ENCODE measurements at places on chromosomes 5 and 9.

DNA sequence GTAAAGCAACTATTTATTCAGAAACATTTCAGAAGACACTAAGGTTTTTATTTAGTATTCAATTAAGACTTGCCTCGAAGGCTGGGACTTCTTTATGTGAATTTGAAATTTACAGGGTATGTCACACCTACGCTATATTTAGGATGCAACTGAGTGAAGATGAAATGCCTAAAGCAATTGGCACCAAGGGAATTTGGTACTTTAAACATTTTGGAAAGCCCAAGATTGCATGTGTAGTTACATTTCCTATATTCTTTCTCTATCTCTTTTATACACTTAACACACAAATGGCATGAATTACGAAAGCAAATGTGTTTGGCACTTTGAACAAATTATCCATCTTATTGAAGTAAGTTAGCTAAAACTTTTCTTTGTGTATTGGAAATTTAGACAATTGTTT, 633.3 kb downstream of the PDE4D start:
- ATAC-seq, result no peak

DNA sequence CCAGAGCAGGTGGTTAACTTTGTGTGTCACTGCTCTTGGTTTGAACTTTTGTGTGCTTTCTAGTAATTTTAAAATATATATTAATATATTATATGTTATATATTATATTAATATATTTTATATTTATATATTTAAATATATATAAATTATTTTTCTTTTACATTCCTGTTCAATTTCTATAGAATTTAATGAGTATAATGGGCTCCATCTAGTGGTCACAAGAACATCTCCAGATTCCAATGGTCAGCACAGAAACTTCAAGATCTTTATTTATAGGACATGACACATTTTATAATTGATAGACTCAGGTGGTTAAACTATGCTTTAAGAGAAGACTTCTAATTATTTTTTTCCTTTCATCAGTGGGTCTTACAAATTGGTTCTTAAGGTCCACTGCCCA, 39.1 kb downstream of the COL23A1 start:
- no peak for ATAC-seq

GRCh38 chr5:1137567-1138444, 25.9 kb upstream of the SLC12A7 start:
- no peak for ATAC-seq

GRCh38 chr9:13688223-13688989, 408.9 kb upstream of the MPDZ start:
- no peak for ATAC-seq

DNA sequence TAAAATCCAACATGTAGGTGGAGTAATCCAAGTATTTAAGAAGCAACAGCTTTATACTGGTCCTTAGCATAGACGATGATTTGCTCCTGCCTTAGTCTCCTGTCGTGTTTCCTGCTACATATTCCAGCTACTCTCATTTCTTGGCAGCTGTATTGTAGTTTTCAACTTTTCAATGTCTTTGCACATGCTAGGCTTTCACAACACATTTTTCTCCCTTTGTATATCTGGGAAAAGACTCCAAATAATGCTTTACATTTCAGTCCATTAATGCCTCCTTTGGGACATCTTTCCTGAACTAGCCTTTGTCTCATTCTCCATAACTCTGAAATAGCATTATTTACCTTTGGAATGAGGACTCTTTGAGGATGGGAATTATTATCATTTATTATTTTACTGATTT, 508.0 kb downstream of the PTPRD start:
- no peak for ATAC-seq

DNA sequence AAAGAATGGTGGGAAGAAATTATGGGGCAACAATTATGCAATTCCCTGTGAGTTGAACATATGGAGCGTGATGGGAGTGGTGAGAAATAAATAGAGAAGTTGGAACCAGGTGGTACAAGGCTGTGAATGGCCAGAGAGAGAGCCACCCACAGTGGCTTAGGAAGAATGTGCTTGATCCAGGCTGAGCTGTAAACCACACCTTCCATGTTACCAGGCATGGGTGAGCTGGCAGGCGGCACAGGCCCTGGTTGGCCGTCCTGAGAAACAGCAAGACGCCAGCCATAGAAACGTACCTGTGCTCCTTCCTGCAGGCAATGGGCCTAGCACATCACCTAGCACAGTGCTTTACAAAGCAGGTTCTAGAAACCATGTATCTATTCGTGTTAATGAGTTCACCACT, 74.3 kb downstream of the EPB41L4B start:
- no peak for ATAC-seq

DNA sequence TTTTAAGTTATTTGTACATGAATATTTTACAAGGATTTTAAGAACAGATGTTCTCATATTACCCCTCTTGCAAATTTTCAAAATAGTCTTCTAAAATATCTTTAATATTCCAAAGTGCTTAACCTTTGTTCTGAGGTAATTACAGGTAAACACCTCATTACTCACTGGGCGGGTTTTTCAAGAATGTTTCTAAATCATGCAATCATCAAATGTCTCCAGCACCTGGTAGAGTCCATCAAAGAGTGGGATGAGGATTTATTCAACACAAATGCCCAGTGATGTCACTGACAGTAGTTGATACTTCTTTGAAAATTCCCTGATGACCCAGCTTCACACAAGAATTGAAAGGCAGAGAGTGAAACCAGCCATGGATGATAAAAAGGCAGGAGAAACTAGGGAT, 114.4 kb downstream of the SEC61B start:
- ATAC-seq, result no peak

DNA sequence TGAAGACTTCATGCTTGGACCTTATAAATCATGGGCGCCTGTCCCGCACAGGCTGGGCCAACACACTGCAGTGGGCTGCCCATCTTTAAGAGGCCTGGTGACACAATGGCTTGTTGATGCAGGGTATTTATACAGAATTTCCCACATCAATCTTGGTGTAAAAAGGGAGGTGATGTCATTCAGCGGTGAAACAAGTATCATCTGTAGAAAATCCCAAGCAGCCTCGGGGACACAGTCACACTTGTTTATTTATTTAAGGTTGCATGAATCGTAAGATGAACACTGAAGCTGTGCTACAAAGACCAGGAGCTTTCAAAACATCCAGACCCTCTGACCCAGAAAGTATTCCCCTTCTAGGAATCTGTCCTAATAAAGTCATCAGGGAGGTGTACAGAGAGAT, 40.5 kb downstream of the SMIM23 start:
- no peak for ATAC-seq

GRCh38 chr5:15664961-15665360, 165.0 kb downstream of the FBXL7 start:
- ATAC-seq, result no peak

DNA sequence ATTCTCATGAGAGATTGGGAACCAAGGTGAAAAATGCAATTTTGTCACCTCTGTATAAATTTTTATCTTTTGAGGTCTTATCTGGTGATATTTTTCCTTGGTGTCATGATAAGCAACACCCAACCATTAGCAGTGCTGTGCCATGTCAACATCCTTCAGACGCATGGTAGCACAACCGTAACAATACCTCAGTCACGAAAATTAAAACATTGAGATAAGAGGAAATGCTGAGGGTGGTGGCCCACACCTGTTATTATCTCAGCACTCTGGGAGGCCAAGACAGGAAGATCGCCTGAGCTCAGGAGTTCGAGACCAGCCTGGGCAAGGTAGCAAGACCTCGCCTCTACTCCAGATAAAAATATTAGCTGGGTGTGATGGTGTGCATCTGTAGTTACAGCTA, 32.7 kb downstream of the SLC46A2 start:
- no peak for ATAC-seq

DNA sequence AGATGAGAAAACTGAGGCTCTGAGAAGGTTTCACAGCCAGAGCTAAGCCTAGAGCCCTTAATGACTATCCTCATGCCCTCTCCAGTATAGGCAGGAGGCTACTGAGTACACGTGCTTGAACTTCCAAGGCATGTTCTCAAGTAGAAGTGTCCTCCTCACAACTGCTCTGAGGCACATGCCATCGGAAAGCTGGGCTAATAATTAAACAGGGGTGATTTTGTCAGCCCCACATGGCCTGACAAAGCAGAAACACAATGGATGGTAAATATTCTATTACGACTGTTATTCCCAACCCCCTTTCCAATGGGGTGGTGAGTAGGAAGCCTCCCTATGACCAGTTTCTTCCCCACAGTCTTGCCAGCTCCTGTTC, 34.3 kb downstream of the KCNIP1 start:
- no peak for ATAC-seq

DNA sequence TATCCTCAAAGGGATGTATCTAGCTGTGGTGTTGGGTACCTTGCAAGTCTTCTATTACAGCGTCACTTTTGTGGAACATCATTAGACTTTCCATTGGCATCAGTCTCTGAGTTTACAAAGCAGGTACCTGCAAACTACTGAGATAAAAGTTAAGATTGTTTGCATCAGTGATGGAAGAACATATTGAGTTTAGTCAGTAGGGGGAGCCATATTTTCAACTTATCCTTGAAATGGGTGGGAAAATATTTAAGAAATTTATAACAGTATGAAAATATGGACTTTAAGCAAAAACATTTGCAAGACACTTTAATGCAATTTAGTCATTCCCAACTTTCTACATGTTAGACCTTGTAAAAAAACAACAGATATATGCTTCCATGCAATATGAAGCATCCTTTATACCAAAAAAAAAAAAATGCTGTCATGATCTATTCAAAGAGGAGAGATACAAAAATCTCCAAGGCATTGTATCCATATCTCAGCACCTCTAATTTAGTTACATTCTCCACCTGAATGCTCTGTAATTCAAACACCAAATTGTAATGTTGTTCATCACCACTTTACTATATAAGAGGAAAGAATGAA, 98.6 kb upstream of the ADAMTS19 start:
- ATAC-seq, result no peak

DNA sequence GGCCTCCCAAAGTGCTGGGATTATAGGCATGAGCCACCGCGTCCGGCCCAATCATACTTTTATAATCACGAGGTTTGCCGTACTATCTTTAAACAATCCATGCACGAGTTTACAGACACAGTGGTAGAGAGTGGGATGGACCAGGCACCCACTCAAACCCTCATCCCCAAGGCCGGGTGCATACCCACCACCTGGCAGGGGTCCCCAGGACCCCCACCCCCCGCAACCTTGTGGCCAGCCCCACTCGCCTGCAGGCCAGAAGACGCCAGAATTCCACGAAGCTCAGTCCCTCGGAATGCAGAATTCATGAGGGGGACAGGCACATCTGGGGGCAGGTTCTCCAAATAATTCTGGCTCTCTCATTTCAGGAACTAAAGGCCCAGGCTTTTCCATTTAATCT, 17.1 kb downstream of the NACC2 start:
- ATAC-seq, result no peak

DNA sequence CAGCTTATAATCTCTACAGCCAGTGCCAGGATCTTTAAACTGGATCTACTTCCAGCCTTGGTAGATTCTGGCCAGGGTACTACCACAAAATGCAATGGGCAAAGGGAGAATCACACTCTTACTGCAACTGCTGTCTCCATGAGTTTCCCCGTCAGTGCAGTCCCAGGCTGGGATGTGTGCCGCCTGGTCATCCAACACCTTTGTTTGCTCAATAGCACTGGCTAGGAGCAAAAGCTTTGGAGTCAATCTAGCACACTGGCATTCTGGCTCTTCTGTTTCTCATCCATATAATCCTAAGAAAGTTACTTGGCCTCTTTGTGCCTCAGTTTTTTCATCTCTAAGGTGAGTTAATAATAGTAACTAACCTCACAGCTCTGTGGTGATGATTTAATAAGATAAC, 96.9 kb downstream of the FBN2 start:
- no peak for ATAC-seq

GRCh38 chr9:76459694-76460635, 983 bp downstream of the GCNT1 start:
- ATAC-seq, result peak; percentile 8

DNA sequence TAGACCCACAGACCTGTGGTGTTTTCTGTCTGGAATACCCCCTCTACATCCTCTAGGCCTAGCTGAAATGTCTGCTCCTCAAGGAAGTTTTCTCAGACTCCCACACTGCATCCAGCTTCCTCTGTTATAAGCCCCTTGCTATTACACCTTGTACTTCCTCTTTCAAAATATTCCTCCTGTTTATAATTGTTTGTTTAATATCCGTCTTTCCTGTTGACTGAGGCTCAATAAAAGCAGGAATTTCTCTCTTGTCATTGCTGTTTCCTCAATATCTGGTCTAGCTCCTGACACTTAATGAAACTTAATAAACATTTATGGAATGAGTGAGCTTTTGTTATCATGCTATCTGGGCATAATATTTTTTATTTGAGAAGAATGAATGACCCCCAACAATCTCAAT, 34.1 kb upstream of the IQGAP2 start:
- no peak for ATAC-seq

- no peak for ATAC-seq
Measured at GRCh38 chr5:118553662-118554061, 434.7 kb downstream of the DTWD2 start.

DNA sequence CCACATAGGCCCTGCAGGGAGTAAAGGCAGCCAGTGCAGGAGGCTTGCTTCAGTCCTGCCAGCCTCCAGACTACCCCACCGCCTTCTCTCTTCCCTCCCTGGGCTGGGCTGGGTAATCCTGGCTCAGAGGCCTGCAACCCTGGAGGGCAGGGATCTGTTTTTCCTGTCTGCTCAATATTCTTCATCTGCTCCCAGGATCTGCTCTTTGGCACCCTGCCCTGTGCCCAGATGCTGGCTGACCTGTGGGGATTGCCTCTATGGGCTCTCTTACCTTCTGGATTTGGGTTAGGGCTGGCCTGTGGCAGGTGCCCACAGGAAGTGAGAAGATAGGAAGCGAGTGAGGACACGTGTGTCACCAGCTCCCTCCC, 7.3 kb upstream of the ANGPTL2 start:
- no peak for ATAC-seq

GRCh38 chr9:74293479-74293878, 203.7 kb upstream of the RORB start:
- no peak for ATAC-seq

DNA sequence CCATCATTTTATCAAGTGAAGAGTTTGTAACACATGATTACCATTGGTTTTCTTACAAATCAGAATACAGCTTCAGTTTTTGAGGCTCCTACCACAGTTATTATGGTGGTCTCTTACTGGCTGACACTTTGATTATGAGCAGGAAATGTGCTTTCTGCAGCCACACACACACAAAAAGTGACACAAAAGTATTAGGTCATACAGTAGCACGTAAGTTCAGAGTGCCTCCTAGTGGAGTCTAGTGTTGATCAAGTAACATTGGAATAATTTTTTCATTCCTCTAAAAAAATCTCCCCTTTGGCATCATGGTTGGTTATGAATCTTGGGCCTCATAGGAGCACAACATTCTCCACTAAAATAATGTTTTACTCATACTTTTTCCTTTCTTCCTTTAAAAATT, 37.6 kb downstream of the PAM start:
- no peak for ATAC-seq

DNA sequence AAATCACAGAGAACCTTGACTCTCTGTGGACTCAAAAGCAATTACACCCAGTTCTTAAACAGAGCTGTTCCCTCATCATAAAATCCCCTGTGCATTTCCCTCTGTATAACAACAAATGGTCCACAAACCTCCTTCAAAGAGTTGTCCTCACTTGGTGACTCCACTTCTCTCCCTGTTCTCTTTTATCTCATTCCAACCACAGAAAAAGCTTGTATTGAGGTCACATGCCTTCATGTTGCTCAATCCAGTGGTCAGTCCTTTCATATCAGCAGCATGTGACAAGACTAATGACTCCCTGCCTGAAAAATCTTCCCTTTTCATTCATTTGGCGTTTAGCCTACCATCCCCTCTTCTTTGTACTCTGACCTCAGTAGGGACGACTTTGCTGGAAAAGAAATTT, 158.0 kb downstream of the DEPDC1B start:
- no peak for ATAC-seq

- ATAC-seq, result no peak
Measured at GRCh38 chr9:104788251-104788650, 24.3 kb downstream of the NIPSNAP3B start.
